Pons (tissue), 1 donor: ENCODE measurements at places on chromosomes 6 and 20.
A peak's percentile ranks its signal among the peaks of the same experiment; 100 is the strongest.

- DNase-seq: no peak
Measured at GRCh38 chr6:107442938-107443607, 16.3 kb downstream of the PDSS2 start.

- no peak for DNase-seq
Measured at GRCh38 chr6:157997893-157998608, 16.4 kb downstream of the SYNJ2 start.

DNA sequence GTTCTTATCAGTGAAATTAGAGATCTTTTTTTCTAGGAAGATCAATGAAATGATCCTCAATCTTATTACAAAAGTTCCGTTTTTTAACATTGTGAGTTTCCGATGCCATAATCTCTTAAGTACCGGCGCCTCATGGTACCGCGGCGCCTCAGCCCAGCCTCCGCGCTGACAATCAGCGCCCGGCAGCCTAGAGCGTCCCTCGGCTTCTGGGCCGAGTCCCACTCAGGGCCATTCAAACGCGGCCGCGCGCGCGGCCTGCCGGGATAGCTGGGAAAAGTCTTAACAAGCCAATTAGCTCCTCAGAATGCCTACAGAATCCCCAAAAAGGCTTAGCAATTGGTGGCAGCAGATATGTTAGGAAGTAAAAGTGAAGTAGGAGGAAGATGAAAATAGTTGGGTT is 204.8 kb downstream of the ADGB start:
- peak; percentile 6 for DNase-seq

- no peak for DNase-seq
Measured at GRCh38 chr6:53301801-53302537, 46.8 kb downstream of the ELOVL5 start.

DNA sequence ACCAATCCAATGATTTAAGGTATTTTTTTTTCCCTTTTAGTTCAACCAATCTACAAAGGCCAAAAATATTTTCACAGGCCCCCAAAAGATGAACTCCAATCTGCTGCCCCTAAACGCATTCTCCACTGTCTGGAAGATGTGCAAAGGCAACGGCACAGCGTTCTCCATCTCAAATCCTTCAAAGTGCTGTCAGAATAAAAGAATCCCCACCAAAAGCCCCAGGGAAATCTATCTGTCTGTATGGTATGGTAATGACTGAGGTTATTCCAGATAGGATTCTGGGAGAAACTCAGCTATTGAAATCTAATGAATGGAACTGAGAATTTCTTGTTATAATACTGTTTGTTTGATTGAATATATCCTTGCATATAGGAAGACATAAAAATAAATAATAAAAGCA is 217.8 kb upstream of the CCN2 start:
- DNase-seq: no peak
